ENCODE measurements at places on chromosomes 3 and 15. TPM values are rescaled to one million over a fixed set of nuclear protein-coding genes. Genes with fewer than 3 reads are reported as not detected.

The TRH gene
- not detected for polyA plus RNA-seq

The A4GNT gene
- not detected for polyA plus RNA-seq

The CELF6 gene
- polyA plus RNA-seq, result 0.15 TPM

The STRA6 gene
- polyA plus RNA-seq, result not detected

The GPD1L gene
- polyA plus RNA-seq, result 101 TPM

The ADAMTS7 gene
- polyA plus RNA-seq, result 0.32 TPM

GRCh38 chr3:69364354-69364753, 21.5 kb downstream of the FRMD4B start:
- DNase-seq, result no peak

GRCh38 chr3:17882981-17883380, 140.6 kb upstream of the TBC1D5 start:
- no peak for DNase-seq

GRCh38 chr3:190495354-190495753, 18.5 kb upstream of the IL1RAP start:
- no peak for DNase-seq

DNA sequence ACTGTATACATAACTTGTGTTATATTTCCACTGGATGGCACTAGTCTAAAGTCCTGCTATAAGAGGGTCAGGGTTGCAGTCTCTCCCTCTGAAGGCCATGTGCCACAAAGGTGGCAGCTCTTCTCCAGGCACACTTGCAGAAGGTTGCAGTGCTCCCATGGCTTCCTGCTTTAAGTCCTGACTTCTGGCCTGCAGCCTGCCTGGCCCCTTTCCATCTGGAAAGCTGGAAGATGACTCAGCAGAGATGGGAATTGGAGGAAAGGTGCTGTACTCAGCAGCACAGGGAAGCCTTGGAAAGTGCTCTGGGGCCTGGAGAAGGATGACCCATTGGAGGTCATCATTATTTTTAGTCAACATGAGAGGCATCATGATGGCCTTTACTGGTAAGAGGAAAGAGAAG, 40.9 kb upstream of the MRPL3 start:
- peak; percentile 65 for DNase-seq

DNA sequence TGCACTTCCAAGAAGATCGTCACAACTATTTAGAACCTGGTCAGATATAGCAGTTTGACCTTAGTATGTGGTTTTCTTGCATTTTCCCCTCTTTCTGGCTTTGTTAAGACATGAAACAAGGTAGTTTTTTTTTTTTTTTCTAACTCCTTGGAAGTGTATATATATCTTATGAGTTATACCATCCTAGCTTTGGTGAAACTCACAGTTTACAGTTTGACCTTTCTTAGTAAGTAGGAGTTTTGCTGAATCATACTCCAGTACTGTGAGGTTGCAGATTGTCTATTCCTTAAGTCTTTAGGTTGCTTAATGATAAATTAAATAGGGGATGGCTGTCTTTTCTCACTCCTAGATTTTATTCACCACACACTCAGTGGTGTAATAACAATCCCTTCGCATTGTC, 325.0 kb downstream of the RBMS3 start:
- no peak for DNase-seq

- no peak for DNase-seq
Measured at GRCh38 chr3:163548015-163548414, 1530.3 kb downstream of the SI start.

- no peak for DNase-seq
Measured at GRCh38 chr3:196198771-196199753, 12.1 kb downstream of the ZDHHC19 start.

DNA sequence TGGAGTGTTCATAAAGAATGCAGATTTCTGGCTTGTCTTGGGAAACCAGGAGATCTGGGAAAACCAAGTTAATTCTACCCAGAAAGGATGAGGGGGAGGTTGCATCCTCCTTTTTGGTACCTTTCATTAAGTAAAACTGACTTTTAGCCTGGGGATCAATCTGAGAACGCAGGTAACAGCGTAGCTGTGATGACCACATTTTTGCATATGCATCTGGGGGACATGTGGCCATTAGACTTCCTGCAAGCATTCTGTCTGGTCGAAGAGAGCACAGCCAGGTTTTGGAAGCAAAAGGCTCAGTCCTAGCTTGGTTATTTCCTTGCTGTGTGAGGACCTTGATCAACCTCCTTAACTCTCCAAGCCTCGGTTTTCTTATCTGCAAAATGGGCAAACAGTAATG, 145.2 kb downstream of the SHQ1 start:
- DNase-seq, result no peak

GRCh38 chr15:45637141-45637540, 2.3 kb downstream of the SQOR start:
- no peak for DNase-seq

- DNase-seq, result no peak
Measured at GRCh38 chr3:103365467-103365866, 930.7 kb downstream of the ZPLD1 start.

DNA sequence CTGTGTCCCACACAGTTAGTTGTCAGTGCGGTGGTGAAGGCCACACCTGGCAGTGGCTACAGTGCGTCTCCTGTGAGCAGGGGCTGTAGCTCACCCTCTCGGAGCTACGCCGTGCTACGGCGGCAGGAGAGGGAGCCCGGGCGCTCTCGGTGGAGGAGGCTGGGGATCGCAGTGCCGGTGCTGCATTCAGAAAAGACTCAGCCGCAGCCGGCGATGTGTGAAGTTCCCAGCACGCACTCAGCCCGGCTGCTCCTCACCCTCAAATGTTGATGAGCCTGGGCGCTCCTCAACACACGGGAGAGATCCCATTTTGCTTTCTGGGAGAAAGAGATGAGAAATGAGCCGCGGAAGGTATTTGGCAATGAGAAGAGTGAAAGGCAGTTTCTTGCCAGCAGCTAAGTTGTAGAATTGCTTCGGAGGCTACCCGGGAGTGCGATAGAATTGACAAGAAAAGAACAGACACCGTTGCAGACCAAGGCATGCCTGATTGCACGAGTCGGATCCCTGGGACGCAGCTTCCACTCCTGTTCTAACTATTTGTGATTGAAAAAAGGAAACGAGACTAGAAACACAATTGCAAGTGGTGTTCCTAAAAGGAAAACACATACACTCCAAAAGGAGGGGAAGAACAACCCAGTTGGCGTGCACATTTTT, at the start of gene UNC13C:
TSS of gene UNC13C (plus strand) at position 189 of the 654 bp plus-strand sequence. CDS start 34,463 bp downstream, outside the sequence.
- DNase-seq, result peak; percentile 75

DNA sequence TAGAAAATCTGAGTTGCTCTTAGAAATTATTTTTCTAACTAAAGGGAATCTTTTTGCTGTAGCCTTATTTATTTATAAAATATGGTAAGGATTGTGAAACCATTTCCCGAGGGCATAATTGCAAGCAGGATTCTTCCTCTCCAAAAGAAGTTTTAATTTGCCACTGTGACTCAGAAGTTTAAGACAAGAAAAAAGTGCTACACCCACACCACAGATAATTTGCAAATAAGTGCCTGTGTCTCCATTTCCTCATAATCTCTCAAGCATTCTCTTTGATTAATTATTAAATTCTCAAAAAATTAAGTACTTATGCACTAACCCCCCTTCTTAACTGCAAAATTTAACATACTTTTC, 43.6 kb downstream of the RASA2 start:
- DNase-seq, result no peak

DNA sequence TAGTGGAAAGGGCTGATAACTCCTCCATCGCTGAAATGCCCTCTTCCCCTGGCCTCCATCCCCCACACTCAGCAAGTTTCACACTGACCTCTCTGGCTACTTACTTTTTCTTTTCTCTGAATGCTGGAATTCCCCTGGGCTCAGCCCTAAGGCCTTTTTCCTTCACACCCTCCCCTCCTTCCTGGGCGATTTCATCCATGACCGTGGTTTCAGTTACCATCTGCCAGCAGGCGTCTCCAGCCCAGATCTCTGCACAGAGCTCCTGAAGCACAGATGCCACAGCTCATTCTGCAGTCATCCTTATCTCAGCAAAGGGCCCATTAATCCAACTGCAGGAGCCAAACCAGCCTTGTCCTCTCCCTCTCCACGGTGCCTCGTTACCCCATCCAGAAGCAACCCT, 114.0 kb downstream of the RFTN1 start:
- peak; percentile 27 for DNase-seq

- DNase-seq, result no peak
Measured at GRCh38 chr15:62907275-62907674, 135.3 kb upstream of the TPM1 start.

- no peak for DNase-seq
Measured at GRCh38 chr3:21729888-21730459, 21.0 kb downstream of the ZNF385D start.
